ENCODE measurements at places on chromosomes 16 and 17. TPM values are rescaled to one million over a fixed set of nuclear protein-coding genes. Genes with fewer than 3 reads are reported as not detected.
A peak's percentile ranks its signal among the peaks of the same experiment; 100 is the strongest.

GRCh38 chr17:27598337-27599050, 32.5 kb upstream of the LGALS9 start:
- peak overlapping the region; percentile 30 for H3K27ac ChIP-seq
- no peak for DNase-seq
- no peaks in the 10 kb centered on the region for H3K27me3 ChIP-seq
- peaks cover 19% of the 10 kb centered on the region for H3K4me1 ChIP-seq
- H3K4me3 ChIP-seq: no peak overlapping the region
- peaks cover 52% of the 10 kb centered on the region for H3K36me3 ChIP-seq

KAT2A gene
- total RNA-seq: 59.0 TPM

GRCh38 chr17:77379832-77380231, 239.1 kb downstream of the SEC14L1 start:
- H3K27me3 ChIP-seq: no peaks in the 10 kb centered on the region
- no peak overlapping the region for H3K4me3 ChIP-seq
- peaks cover 87% of the 10 kb centered on the region for H3K4me1 ChIP-seq

HBA2 gene
- not detected for total RNA-seq

DNA sequence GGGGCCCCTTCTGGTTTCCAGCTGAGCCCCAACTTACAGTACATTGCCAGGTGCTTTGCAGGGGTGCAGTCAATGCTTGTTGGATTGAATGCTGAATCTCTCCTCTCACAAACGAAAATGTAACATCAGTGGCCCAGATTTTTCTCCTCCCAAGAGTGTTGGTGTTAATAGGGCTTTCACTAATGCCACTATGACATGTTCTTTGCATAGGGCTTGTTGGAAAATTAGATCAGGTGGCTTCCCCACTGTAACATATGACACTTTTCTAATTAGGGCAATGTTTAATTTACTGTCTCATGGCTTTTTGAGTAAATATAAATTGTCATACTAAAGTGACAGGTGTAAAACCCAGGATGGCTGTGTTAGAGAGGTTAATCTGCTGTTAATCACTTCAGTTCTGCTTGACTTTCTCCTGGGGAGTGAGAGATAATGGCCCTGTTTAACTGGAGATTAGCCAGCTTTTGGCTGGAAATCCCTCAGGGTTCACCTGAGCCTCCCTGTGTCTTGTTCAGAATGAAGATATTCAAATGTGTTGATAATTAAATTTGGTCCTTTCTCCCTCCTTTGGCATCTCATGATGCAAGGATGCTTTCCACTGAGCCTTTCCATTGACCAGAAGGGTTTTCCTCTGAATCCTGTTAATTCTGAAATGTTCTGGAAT, 502.3 kb downstream of the RBFOX1 start:
- no peak for DNase-seq
- H3K4me1 ChIP-seq: no peaks in the 10 kb centered on the region
- H3K27me3 ChIP-seq: no peaks in the 10 kb centered on the region
- no peak overlapping the region for H3K4me3 ChIP-seq

- H3K27me3 ChIP-seq: no peaks in the 10 kb centered on the region
- DNase-seq: peak; percentile 68
- H3K4me3 ChIP-seq: no peak overlapping the region
Observed at GRCh38 chr17:80005360-80006338, 30.0 kb downstream of the TBC1D16 start.
